ENCODE measurements at places on chromosomes 6 and 20. TPM values are rescaled to one million over a fixed set of nuclear protein-coding genes. Genes with fewer than 3 reads are reported as not detected.
A peak's percentile ranks its signal among the peaks of the same experiment; 100 is the strongest.

Gene RBPJL
- polyA plus RNA-seq = not detected

Gene SLC17A3
- not detected for polyA plus RNA-seq

Gene UFL1
- polyA plus RNA-seq = 23.0 TPM

Gene LRRC1
- polyA plus RNA-seq = 6.4 TPM

Gene C6orf132
- polyA plus RNA-seq = 0.58 TPM

Gene USP49
- 6.4 TPM for polyA plus RNA-seq

Gene CTAGE9
- polyA plus RNA-seq = 0.17 TPM

Gene EYA2
- 3.2 TPM for polyA plus RNA-seq

DNA sequence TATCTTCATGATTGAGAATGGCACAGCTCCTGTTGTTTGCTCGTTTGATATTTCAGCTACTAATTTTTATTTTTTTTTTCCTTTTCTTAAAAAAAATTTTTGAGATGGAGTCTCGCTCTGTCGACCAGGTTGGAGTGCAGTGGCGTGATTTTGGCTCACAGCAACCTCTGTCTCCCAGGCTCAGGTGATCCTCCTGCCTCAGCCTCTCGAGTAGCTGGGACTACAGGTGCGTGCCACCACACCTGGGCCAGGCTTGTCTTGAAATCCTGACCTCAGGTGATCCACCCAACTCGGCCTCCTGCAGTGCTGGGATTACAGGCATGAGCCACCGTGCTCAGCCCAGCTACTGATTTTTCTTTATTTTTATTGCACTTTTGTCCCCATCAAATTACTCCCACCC lies 150.2 kb upstream of the SIM1 start:
- no peak for DNase-seq

DNA sequence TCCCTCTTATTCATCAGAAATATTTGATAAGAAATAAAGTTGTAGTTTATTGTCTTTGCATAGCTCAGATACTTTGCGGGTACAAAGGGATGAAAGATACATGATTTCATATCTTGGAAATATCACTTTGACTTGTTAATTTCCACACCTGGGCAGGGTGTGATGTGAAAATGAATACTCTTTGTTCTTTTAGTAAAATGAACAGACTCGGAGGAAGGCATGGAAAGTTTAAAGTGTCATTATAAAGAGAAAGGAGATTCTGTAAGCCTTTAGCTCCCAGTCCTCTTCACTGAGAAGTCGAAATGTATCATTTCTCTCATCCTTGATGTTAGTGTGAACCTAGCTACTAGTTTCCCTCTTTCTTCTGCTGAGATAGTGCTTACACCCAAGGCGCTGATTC lies 36.7 kb upstream of the AKIRIN2 start:
- no peak for DNase-seq

- no peak for DNase-seq
Measured at GRCh38 chr6:41162687-41163418, at the start of gene TREM2. Gene TREM2 (minus strand): TSS chr6:41163116. CDS start chr6:41163082, 34 bp downstream.

GRCh38 chr20:3312940-3313682 lies 74.1 kb upstream of the SLC4A11 start:
- DNase-seq = no peak

- DNase-seq = no peak
Measured at GRCh38 chr20:36441416-36441815, 99.9 kb upstream of the MYL9 start.

DNA sequence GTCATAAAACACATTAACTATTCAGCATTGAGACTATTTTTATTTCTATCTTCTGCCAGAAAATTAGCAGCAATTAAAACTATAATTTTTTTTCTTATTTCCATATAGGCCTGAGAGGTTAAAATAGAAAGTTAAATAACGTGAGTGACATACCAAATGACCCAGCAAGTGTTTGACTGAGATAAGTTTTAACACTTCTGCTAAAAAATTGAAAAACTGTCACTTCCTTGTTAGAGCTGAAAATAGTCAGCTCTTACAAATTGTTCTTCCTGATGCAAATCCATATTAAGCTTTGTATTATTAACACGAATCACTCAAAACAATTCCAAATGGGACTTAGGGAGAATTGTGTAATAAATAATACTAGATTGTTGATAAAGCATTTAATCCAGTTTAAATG lies 26.5 kb upstream of the STX11 start:
- no peak for DNase-seq

DNA sequence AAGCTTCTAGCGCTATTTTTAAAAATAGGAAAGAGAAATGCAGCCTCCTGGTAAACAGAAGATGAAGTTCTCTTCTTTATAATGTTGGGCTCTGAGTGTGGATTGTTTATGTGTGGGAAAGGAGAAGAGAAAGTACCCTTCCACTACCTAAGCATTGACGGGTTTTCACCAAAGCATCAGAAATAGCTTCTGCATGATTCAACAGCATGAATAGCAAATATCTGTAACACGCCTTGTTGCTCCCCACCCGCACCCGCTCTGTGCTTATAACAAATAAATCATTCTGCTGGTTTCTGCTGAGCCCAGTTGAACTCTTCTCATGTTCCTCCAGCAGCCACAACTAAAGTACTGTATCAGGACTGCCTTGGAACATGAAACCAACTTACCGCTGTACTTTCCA lies 20.7 kb downstream of the TXLNB start:
- DNase-seq = peak; percentile 69

- peak; percentile 95 for DNase-seq
Measured at GRCh38 chr20:48682529-48683363, 145.1 kb downstream of the PREX1 start.

DNA sequence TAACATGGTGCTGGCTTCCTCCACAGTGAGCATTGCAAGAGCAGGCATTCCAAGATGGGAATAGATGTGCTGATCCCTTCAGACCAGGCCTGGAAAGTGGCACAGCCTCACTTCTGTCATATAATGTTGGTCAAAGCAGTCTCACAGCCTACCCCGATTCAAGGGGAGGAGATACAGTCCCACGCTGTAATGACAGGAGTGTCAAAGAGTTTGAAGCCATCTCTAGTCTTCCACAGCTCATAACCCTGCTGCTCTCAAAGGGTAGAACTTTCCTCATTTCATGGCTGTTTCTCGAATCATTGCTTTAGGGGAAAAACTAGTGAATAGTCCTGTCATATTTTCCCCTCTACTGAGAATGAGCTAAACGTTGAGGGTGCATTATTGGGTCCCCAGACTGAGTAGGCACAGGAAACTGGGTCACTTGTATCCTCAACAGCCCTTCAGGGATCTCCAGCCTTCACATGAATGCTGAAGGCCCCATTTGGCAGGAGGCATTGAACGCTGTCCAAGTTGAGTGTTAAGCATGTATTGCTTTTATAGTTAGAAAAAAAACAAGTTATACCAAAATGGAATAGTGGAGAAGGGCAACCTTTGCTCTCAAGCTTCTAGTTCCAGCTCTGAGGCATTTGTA lies 27.3 kb downstream of the DTD1 start:
- peak; percentile 22 for DNase-seq

- DNase-seq = no peak
Measured at GRCh38 chr6:118535176-118535844, 12.8 kb upstream of the PLN start.

DNA sequence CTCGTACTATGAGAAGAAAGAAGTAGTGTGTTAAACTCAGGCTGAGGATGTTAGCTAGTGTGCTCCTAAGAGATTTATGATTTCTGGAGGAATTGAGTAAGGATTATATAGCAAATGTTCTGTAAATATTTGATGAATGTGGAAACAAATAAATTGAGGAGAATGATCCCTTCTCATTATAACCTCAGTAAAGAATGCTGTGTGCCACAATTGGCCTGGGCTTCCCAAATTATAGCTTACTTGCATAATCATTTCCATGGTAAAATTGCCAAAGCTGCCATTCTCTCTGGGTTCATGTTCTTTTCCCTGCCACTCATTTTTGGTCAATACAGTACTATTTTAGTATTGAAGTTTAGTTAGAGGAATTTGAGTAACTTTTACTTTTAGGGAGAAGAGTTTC lies 128.5 kb downstream of the FLRT3 start:
- no peak for DNase-seq

DNA sequence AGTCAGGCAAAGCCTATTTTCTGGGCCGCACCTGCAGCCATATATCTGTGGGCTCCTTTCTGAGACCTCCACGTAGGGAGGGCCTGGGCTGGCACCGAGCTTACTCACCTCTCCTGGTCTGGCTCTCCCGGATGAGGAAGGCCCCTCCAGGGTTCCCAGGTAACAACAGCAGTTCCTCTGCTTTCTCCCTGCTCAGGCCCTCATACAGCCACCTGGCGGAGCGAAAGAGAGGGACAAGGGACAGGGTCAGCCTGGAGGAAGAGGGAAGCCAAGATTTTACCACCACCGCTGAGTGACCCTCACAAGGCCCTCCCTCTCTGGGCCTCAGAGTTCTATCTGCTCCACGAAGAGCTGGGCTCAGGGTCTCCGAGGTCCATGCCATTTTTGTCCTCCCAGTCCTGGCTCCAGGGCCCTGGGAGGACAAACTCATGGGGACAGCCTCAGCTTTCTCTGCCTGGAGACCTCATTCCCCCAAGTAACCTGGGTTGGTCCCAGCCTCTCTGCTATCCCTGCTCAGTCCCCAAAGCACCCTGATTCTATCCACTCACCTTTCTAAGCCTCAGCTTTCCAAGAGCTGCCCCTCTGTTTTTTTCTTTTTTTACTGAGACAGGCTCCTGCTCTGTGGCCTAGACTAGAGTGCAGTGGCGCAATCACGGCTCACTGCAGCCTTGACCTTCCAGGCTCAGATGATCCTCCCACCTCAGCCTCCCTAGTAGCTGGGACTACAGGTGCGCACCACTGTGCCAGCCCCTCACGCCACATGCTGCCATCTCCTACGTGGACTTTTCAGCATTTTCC lies 13.3 kb downstream of the SLA2 start:
- DNase-seq = no peak

Data from muscle of leg (tissue), 16 donors.